ENCODE measurements at places on chromosomes 7 and 10.
A peak's percentile ranks its signal among the peaks of the same experiment; 100 is the strongest.

- DNase-seq, result no peak
Observed at GRCh38 chr7:86949052-86949778, 110.2 kb downstream of the ELAPOR2 start.

DNA sequence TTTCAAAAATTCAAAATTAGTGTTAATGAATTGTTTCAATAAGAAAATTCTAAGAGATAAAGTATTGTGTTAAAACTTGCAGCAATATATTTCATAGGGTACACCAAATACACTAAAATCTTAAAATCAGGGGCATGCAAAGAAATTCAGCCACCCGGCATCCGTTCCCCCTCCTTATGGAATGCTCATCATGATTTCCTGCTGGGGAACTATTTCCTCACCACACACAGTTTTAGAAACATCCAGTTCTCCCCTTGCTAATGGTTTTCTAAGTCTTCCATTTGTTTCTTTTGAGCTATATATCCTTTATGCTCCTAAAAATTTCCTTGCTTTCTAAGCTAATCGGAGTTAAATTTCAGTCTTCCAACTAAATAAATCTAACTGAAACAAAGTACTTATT is 60.7 kb downstream of the CHCHD3 start:
- no peak for DNase-seq

- no peak for DNase-seq
Observed at GRCh38 chr10:3936422-3937040, 151.5 kb upstream of the KLF6 start.

GRCh38 chr10:3482200-3482993 is 302.6 kb downstream of the KLF6 start:
- peak; percentile 95 for DNase-seq

DNA sequence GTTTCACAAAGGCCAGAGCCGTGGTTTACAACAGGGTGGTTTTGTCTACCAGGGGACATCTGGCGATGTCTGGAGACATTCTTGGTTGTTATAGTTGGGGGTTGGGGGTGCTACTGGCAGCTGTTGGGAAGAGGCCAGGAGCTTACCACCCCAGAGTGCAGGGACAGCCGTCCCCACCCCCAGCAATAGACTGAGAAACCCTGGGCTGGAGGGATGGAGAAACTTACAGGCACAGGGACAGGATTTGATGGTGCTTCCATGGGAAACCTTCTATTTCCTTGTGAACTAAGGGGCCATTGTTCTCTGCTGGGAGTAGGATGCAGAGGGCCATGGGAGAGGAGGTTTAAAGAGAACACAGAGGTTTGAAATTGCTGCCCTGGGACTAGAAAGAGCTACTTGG is 10.9 kb downstream of the ADCK2 start:
- no peak for DNase-seq

GRCh38 chr10:25820874-25821273 is 113.2 kb upstream of the MYO3A start:
- DNase-seq, result no peak

GRCh38 chr10:52644373-52645186 is 128.0 kb downstream of the MBL2 start:
- peak; percentile 60 for DNase-seq

GRCh38 chr10:971613-972012 is 16.6 kb upstream of the GTPBP4 start:
- no peak for DNase-seq

GRCh38 chr7:83270407-83270806 is 107.7 kb upstream of the PCLO start:
- DNase-seq, result no peak

GRCh38 chr7:92421676-92422435 is 25.4 kb upstream of the GATAD1 start:
- no peak for DNase-seq

DNA sequence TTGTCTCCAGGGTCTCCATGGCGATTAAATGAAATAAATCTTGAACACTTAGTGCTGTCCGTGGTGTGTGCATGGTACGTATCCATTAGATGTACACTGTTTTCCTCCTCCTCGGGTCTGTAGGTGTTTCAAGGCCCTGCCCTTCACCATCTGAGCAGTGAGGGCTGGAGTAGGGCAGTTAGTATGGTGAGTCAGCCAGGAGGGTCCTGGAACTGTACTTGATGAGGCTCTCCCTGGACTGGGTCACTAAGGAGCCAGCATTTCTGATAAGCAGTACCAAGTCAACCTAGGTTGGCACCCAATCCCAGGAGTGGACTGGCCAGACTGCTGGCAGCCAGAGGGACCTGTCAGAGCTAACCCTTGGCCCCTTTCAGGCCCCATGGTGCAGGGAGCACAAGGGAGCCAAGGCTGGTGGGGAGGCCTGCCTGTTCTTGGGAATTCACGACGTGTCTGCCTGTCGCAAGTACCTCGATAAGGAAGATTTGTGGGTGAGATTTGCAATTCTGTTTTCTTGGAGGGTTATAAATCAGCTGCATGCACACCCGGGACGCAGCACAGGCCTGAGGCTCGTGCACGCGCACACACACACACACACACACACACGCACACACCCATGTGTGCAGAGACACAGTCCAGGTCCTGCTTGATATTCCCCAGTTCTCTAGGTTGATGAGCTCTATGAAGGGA is 114.2 kb downstream of the ZMIZ1 start:
- no peak for DNase-seq

GRCh38 chr7:91496251-91496820 is 232.1 kb downstream of the FZD1 start:
- no peak for DNase-seq

DNA sequence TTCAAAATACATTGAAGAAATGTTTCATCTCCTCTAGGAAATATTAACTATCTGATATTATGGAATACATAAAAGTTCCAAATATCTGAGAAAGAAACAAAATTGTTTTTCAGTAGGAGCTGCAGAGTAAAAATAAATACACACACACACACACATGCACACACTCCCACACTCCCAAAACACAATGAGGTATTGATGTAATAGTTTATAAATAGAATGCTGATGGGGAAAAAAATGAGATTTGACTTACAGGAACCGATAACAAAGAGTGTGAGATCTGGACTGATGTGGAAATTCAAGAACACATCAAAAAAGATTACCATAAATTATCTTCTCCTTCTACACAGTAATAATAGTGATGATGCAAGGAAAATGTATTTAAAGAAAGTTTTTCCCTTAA is 438.0 kb upstream of the CELF2 start:
- DNase-seq, result no peak

- no peak for DNase-seq
Observed at GRCh38 chr10:69459893-69460575, 8.8 kb downstream of the TSPAN15 start.

- no peak for DNase-seq
Observed at GRCh38 chr7:104800307-104800706, 213.7 kb upstream of the KMT2E start.

GRCh38 chr7:2295936-2296620 is 18.2 kb downstream of the SNX8 start:
- DNase-seq, result no peak

- DNase-seq, result peak; percentile 58
Observed at GRCh38 chr10:34254596-34254995, 560.5 kb downstream of the PARD3 start.

GRCh38 chr10:44581996-44582395 is 197.1 kb upstream of the CXCL12 start:
- DNase-seq, result no peak

- DNase-seq, result no peak
Observed at GRCh38 chr7:37081436-37081835, 357.1 kb upstream of the AOAH start.

- DNase-seq, result no peak
Observed at GRCh38 chr7:134444961-134445315, 14.0 kb downstream of the AKR1B1 start.
